Activated naive CD8-positive, alpha-beta T cell treated with anti-CD3 and anti-CD28 coated beads, Interleukin-2, amount 10 ng/mL, durations not matched to agents 7 days and 5 days (primary cell): ENCODE measurements at places on chromosomes 7 and 10. TPM values are rescaled to one million over a fixed set of nuclear protein-coding genes. Genes with fewer than 3 reads are reported as not detected.

Gene COL28A1
- not detected for total RNA-seq

GRCh38 chr10:57341294-57341693, 926.4 kb downstream of the IPMK start:
- no peak overlapping the region for H3K4me3 ChIP-seq
- DNase-seq = no peak
- H3K27me3 ChIP-seq = no peaks in the 10 kb centered on the region

Gene MMRN2
- total RNA-seq = not detected

DNA sequence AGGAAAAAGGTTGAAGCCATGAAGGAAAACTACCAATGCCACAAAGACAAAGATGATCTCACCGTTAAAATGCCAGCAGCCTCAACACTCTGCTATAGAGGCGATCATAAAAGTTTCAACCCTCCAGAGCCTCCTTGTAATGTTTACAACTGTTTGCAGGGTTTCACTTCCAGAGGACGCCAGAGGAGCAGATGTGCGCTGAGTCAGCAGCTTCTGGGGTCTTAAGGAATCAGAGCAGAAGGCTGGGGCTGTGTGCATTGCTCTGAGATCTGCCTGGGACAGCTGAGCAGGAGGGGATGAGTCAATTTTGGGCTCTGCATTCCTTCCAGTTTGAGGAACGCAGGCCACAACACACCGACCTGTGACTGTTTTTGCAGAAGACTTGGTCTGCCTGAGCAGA, 98.3 kb downstream of the TMEM130 start:
- peaks cover 8% of the 10 kb centered on the region for H3K27me3 ChIP-seq
- H3K4me3 ChIP-seq = no peak overlapping the region
- H3K4me1 ChIP-seq = no peaks in the 10 kb centered on the region

Gene NME8
- not detected for total RNA-seq

DNA sequence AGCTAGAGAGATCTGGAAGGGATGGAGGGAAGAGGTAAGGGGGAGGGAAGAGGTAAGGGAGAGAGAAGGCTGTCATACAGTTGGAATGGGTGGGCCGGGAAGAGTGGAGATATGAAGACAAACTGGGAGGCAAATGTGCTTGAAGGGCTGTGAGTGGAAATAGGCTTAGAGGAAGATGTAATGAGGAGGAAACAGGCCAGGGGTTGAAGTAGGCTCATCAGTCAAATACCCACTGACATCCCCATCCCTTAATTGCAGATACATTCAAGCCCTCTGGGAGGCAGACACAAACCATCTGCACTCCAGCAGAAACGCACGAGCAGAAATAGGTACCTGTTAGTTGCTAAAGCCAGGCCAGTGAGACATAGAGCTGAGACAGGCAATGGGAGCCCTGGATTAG, 2.1 kb downstream of the SYNPO2L start:
- peaks cover 5% of the 10 kb centered on the region for H3K27me3 ChIP-seq
- peaks cover 14% of the 10 kb centered on the region for H3K4me1 ChIP-seq
- H3K27ac ChIP-seq = peak overlapping the region; percentile 15
- H3K36me3 ChIP-seq = no peaks in the 10 kb centered on the region

Gene CYP2C18
- not detected for total RNA-seq

- peaks cover 2% of the 10 kb centered on the region for H3K27me3 ChIP-seq
- H3K4me3 ChIP-seq = no peak overlapping the region
- DNase-seq = no peak
- H3K27ac ChIP-seq = no peak overlapping the region
- peaks cover 3% of the 10 kb centered on the region for H3K4me1 ChIP-seq
- H3K36me3 ChIP-seq = no peaks in the 10 kb centered on the region
These were observed 9.8 kb upstream of the TOMM7 start for GRCh38 chr7:22832401-22832800.

- H3K36me3 ChIP-seq = no peaks in the 10 kb centered on the region
- H3K27me3 ChIP-seq = no peaks in the 10 kb centered on the region
- H3K4me3 ChIP-seq = no peak overlapping the region
These were observed 511.8 kb downstream of the GFRA1 start for GRCh38 chr10:115761166-115761565.

- no peak for DNase-seq
- H3K27ac ChIP-seq = no peak overlapping the region
- H3K27me3 ChIP-seq = peaks cover 11% of the 10 kb centered on the region
These were observed 49.7 kb downstream of the MICALL2 start for GRCh38 chr7:1409555-1409954.

GRCh38 chr7:22137026-22137425, 191.3 kb upstream of the CDCA7L start:
- H3K36me3 ChIP-seq = no peaks in the 10 kb centered on the region
- H3K4me1 ChIP-seq = no peaks in the 10 kb centered on the region
- H3K27ac ChIP-seq = no peak overlapping the region
- DNase-seq = no peak
- H3K4me3 ChIP-seq = no peak overlapping the region
- H3K27me3 ChIP-seq = peaks cover 18% of the 10 kb centered on the region

- H3K4me3 ChIP-seq = no peak overlapping the region
- H3K27me3 ChIP-seq = peaks cover 26% of the 10 kb centered on the region
- no peaks in the 10 kb centered on the region for H3K36me3 ChIP-seq
- H3K27ac ChIP-seq = no peak overlapping the region
These were observed 34.3 kb upstream of the EXOC6 start for GRCh38 chr10:92813979-92814378.

DNA sequence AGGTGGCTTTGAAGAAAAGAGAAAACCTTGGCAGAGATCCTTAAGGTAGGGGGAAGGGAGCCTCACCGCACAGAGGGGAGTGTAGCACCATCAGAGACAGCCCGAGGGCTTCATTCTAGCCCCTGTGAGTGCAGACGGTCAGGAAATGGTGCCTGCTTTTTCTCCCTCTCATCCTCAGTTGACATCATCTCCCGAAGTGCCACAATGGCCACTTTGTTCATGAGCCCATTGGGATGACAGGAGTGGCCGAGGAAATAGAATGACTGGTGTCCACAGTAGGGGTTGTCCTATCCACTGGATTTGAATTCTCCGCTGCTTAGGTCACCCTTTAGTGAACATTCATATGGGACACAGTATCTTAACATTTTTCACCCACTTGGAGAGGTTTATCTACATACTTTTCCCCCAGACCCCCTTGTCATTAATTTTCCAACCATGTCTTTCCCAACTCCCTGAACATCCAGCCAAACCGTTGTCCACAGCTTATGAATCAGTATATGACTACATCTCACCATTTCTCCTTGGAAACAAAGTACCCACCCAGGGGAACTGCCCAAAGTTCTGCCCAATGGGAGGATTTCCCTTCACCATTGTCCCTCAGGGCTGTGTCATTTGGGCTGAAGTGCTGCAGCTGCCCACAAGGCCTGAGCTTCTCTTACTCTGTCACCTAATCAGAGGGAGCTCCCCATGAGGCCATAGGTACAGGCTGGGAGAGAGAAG, 108.8 kb downstream of the ADCY1 start:
- H3K36me3 ChIP-seq = no peaks in the 10 kb centered on the region
- DNase-seq = no peak

Gene COL26A1
- total RNA-seq = not detected

Gene ADAM8
- 91.0 TPM for total RNA-seq

GRCh38 chr7:855686-856369, 20.5 kb upstream of the GET4 start:
- no peaks in the 10 kb centered on the region for H3K4me1 ChIP-seq
- no peak for DNase-seq
- H3K36me3 ChIP-seq = peaks cover 5% of the 10 kb centered on the region
- no peaks in the 10 kb centered on the region for H3K27me3 ChIP-seq
- H3K4me3 ChIP-seq = no peak overlapping the region

DNA sequence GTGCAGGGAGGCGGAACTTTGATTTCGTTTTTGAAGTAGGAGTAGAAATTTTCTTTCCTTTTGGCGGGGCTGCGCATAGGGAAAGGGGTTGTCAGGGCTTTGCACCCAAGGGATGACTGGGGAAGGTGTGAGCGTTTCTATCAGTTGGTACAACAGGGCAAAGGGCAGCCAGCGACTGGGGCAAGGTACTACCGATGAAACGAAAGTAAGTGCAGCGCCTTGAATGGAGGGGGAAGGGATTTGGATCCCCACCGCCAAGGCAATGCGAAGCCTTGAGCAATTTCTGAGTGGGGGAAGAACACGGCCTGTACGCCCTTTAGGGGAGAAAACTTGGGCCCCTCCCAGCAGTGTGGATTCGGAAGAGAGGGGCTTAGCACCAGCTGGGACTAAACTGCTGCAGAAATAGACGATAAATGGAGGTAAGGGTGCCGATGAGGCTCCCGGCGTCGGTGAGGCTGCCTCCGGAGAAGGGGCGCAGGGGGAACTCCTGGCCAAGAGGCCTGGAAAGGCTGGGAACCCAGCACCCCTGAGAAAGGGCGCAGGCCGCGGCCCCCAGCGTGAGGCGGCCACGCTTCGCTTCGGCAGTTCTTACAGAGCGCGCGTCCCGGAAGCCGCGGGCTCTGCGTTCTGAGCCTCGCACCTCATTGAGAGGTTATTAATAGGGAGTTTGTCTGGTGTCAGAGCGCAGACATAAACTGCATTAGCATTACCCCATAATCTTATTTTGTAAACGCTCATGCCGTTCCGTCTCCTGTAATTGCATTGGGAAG, 10.0 kb upstream of the TLX1 start:
- DNase-seq = peak; percentile 65
- H3K4me3 ChIP-seq = peak overlapping the region; percentile 92
- H3K4me1 ChIP-seq = peaks cover 19% of the 10 kb centered on the region
- peaks cover 62% of the 10 kb centered on the region for H3K27me3 ChIP-seq

GRCh38 chr7:84735677-84736076, 451.2 kb downstream of the SEMA3D start:
- H3K36me3 ChIP-seq = no peaks in the 10 kb centered on the region
- H3K27me3 ChIP-seq = no peaks in the 10 kb centered on the region
- H3K4me3 ChIP-seq = no peak overlapping the region

DNA sequence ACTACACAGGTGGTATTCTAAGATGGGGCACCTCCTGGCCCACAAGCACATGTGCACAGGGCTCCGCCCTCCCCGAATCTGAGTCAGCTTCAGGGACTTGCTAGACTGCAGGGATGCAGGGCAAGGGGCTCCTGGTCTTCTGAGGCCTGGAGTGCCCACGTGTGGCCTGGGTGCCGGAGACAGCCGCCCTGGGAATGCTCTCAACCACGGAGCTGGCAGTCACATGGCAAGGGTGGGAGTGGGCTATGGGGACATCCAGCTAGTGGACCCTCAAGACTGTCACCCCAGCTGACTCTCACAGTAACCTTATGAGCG, 42.7 kb downstream of the CFAP46 start:
- no peaks in the 10 kb centered on the region for H3K36me3 ChIP-seq
- no peak overlapping the region for H3K27ac ChIP-seq
- no peak overlapping the region for H3K4me3 ChIP-seq
- peak; percentile 15 for DNase-seq
- peaks cover 13% of the 10 kb centered on the region for H3K27me3 ChIP-seq
- peaks cover 4% of the 10 kb centered on the region for H3K4me1 ChIP-seq

DNA sequence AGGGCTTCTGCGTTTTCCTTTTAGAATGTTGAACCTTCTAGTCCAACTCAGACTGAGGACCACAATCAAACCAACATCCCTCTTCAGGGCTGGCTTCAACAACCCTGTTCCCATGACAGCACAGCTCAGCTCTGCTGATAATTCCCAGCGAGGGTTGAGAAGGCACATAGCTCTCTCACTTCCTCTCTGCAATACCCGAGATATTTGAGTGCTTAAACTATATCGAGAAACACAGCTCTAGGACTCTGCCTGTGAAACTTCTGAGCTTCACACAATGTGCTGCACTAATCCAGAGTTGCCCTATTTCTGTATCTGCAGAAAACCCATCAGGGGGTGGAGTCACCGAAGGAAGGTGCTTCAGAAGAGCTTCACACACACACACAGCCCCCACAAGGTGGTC, 1.6 kb upstream of the ADARB2 start:
- H3K4me1 ChIP-seq = no peaks in the 10 kb centered on the region
- peaks cover 55% of the 10 kb centered on the region for H3K27me3 ChIP-seq
- no peak overlapping the region for H3K4me3 ChIP-seq
- no peak for DNase-seq

Gene GNAT3
- total RNA-seq = not detected

Gene LIPN
- not detected for total RNA-seq

- H3K36me3 ChIP-seq = peaks cover 24% of the 10 kb centered on the region
- DNase-seq = no peak
- peaks cover 4% of the 10 kb centered on the region for H3K27me3 ChIP-seq
- H3K27ac ChIP-seq = no peak overlapping the region
- H3K4me3 ChIP-seq = peak overlapping the region; percentile 35
These were observed 267.2 kb downstream of the ELFN1 start for GRCh38 chr7:1937252-1937605.

DNA sequence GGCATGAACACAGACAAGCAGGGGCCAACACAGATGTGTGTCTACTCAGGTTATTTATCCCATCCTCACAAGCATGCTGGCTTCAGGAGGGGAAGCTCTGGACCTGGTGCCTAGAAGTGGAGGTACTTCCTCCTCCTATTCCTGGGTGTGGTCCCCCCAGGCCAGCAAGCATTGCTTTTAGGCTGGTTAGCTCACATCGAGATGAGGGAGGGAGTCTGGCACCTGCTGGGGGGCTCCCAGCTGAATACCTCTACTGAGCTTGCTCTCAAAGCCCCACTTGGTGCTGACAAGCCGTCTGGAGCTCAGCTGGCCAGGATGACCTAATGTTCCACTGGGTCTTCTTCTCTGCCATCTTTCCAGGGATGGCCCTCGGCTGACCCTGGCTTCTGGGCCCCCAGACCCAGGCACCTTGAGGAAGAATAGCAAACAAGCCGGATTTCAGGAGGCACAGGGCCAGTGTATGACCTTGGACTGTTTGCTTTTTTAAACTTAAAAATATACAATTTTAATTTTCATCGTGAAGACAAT, 26.8 kb downstream of the FAM241B start:
- H3K4me3 ChIP-seq = no peak overlapping the region
- peaks cover 31% of the 10 kb centered on the region for H3K27me3 ChIP-seq
- no peak overlapping the region for H3K27ac ChIP-seq
- H3K36me3 ChIP-seq = peaks cover 1% of the 10 kb centered on the region

- DNase-seq = no peak
- no peaks in the 10 kb centered on the region for H3K4me1 ChIP-seq
- H3K36me3 ChIP-seq = no peaks in the 10 kb centered on the region
- H3K27me3 ChIP-seq = peaks cover 2% of the 10 kb centered on the region
- H3K4me3 ChIP-seq = no peak overlapping the region
These were observed 25.3 kb upstream of the CBLL1 start for GRCh38 chr7:107718456-107719193.

DNA sequence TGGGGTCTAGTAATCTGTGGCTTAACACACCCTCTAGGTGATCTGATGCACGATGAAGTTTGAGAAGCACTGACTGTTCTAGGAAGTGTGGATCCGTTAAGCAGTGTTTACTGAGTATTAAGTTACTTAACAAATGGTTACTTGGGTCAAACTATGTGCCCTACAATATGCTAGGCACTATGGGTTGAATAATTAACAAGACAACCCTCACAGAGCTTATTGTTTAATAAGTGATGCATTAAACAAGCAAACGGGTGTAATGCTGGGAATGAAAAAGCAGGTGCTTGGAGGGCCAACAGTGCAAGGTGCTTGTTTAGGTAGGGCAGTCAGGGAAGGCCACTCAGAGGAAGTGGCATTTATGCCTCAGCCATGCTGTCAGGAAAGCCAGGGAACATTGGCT, 378.0 kb upstream of the PODXL start:
- no peaks in the 10 kb centered on the region for H3K36me3 ChIP-seq
- no peak overlapping the region for H3K27ac ChIP-seq
- H3K4me3 ChIP-seq = no peak overlapping the region
- no peaks in the 10 kb centered on the region for H3K4me1 ChIP-seq
- no peak for DNase-seq

- peaks cover 3% of the 10 kb centered on the region for H3K36me3 ChIP-seq
- H3K27ac ChIP-seq = no peak overlapping the region
- no peaks in the 10 kb centered on the region for H3K27me3 ChIP-seq
- H3K4me3 ChIP-seq = no peak overlapping the region
- peaks cover 40% of the 10 kb centered on the region for H3K4me1 ChIP-seq
These were observed 172.0 kb upstream of the ZNF32 start for GRCh38 chr10:43820663-43821062.

Gene PALD1
- total RNA-seq = 1.4 TPM
